ENCODE measurements at places on chromosomes 11 and 22. TPM values are rescaled to one million over a fixed set of nuclear protein-coding genes. Genes with fewer than 3 reads are reported as not detected.

The ISX gene
- not detected for total RNA-seq

The C11orf91 gene
- not detected for total RNA-seq

GRCh38 chr11:25838918-25839625, 492.9 kb upstream of the ANO3 start:
- H3K27ac ChIP-seq: no peak overlapping the region
- no peak overlapping the region for H3K4me3 ChIP-seq
- peaks cover 3% of the 10 kb centered on the region for H3K36me3 ChIP-seq
- H3K27me3 ChIP-seq: no peaks in the 10 kb centered on the region

DNA sequence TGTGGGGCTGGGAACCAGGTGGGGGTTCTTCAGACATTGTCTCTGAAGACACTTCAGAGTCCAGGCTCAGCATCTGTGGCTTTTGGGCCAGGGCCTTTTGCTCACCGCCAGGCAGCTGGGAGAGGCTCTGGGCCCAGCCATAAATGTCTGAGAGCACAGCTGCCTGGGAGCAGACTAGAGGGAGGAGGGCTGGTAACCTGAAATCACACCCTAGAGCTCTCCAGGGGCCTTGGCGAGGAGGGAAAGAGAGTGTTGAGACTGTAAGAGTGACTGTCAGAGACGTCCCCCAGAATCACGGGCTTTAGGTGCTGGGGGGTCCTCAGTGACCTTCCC, 4.1 kb downstream of the TRABD start:
- no peaks in the 10 kb centered on the region for H3K36me3 ChIP-seq
- no peaks in the 10 kb centered on the region for H3K27me3 ChIP-seq
- peaks cover 36% of the 10 kb centered on the region for H3K4me1 ChIP-seq
- H3K4me3 ChIP-seq: peak overlapping the region; percentile 93

DNA sequence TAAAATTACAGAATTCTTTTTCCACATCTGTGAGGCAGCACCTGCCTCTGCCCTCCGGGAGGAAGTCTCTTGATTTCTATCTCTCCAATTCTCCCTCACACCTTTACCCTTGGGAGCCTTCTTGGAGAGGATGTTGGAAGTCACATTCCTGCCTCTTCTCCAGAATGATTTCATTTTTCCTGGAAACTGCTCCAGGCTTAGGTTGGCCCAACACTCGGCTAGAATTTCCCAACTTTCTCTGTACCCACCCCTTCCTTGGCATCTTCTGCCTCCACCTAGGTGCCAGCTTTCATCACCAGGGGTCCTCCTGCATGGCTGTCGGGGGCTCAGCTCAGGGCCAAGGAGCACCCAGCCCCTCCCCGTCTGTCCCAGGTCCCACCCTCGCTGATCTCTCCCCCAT, 43.2 kb downstream of the SLCO2B1 start:
- peaks cover 4% of the 10 kb centered on the region for H3K27me3 ChIP-seq
- H3K36me3 ChIP-seq: no peaks in the 10 kb centered on the region
- no peak overlapping the region for H3K27ac ChIP-seq
- no peak for DNase-seq
- no peak overlapping the region for H3K4me3 ChIP-seq

GRCh38 chr22:40552070-40552469, 84.4 kb downstream of the MRTFA start:
- H3K4me1 ChIP-seq: peaks cover 29% of the 10 kb centered on the region
- peaks cover 16% of the 10 kb centered on the region for H3K36me3 ChIP-seq
- no peak overlapping the region for H3K4me3 ChIP-seq
- no peak for DNase-seq
- H3K27ac ChIP-seq: no peak overlapping the region

DNA sequence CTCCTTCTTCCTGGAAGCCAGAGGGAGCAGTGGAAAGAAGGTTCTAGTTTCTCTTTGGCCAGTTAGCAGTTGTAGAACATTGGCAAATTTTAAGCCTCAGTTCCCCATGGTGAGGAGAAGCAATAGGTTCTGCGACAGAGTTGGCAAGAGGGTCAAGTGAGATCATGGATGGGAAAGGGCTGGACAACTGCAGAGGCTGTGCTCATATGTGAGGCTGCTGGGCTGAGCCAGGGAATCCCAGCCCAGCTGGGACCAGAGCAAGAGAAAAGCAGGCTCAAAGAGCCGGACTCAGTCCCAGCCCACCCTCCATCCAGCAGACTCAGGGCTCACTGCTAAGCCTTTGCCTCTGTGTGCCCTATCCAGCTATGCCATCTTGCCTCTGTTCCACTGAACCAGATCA, 66.8 kb upstream of the MYOD1 start:
- H3K4me1 ChIP-seq: no peaks in the 10 kb centered on the region
- H3K27me3 ChIP-seq: peaks cover 32% of the 10 kb centered on the region
- peaks cover 6% of the 10 kb centered on the region for H3K36me3 ChIP-seq
- no peak overlapping the region for H3K4me3 ChIP-seq
- no peak overlapping the region for H3K27ac ChIP-seq
- DNase-seq: no peak

The PIWIL4 gene
- total RNA-seq: 1.6 TPM

DNA sequence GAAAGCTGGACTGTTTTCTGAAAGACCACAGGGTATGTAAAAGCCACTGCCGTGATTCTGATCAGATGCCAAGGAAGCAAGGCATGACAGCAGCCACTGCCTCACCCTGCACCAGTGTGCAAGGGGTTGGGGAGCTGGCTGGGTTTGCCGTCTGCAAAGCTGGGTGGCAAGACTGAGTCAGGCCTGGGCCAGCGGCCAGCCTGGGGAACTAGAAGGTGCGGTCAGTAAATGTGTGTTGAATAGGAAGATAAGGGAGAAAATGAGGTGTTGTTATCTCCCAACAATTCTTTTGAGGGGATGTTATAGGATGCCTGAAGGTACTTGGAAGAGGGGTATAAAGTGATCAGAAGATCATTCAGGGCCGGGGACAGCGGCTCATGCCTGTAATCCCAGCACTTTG, 8.0 kb downstream of the VSTM5 start:
- DNase-seq: no peak
- H3K27me3 ChIP-seq: peaks cover 2% of the 10 kb centered on the region
- H3K27ac ChIP-seq: no peak overlapping the region
- H3K4me3 ChIP-seq: no peak overlapping the region
- no peaks in the 10 kb centered on the region for H3K36me3 ChIP-seq

DNA sequence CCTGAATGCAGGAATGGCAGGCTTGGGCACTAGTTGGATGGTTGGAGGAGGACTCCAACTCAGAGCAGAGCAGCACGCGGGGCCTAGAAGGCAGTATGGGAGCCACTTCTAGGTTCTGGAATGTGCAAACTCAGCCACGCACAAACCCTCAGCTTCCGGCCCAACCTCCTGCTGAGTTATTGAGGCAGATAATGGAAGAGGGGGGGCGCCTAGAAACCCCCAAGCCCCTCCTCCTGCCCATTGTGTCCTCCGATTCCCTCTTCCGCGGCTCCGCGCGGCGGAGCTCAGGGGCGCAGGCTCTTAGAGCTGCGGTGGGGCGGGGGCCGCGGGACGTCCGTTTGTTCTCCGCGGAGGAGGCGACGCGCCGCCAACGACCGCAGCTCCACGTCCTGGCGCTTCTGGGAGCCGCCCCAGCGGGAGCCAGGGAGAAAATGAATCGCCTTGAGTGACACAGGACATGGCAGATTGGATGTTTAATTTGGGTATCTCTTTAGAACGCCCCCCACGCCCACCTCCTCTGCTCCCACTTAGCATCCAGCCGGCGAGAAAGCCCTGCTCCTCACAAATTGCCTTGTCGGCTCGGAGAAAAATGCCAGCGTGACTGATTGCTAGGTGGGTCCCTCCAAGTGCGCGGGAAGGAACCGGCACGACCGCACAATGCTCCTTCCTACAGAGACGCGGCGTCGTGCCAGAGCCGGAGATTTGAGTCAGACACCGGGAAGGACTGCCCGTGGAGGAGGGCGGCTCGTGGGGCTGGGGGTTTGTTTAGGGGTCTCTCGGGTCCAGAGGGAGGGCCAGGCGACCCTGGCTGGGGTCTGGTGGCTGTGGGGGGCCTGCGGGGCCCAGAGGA, 144.6 kb downstream of the NECTIN1 start:
- H3K4me3 ChIP-seq: no peak overlapping the region
- H3K27ac ChIP-seq: no peak overlapping the region
- no peaks in the 10 kb centered on the region for H3K36me3 ChIP-seq
- H3K4me1 ChIP-seq: no peaks in the 10 kb centered on the region
- H3K27me3 ChIP-seq: peaks cover 34% of the 10 kb centered on the region
- DNase-seq: no peak

GRCh38 chr11:124170801-124171586, 12.2 kb upstream of the OR10D3 start:
- H3K27me3 ChIP-seq: peaks cover 5% of the 10 kb centered on the region
- no peaks in the 10 kb centered on the region for H3K36me3 ChIP-seq
- H3K4me1 ChIP-seq: no peaks in the 10 kb centered on the region
- H3K27ac ChIP-seq: no peak overlapping the region
- no peak overlapping the region for H3K4me3 ChIP-seq

Data from natural killer cell treated with Interleukin-12 subunit alpha and Interleukin-12 subunit beta and Interleukin-15 and Interleukin-18, amount 100 ng/mL, for 72 hours (primary cell).